ENCODE measurements at places on chromosomes 13 and 19. TPM values are rescaled to one million over a fixed set of nuclear protein-coding genes. Genes with fewer than 3 reads are reported as not detected.

DNA sequence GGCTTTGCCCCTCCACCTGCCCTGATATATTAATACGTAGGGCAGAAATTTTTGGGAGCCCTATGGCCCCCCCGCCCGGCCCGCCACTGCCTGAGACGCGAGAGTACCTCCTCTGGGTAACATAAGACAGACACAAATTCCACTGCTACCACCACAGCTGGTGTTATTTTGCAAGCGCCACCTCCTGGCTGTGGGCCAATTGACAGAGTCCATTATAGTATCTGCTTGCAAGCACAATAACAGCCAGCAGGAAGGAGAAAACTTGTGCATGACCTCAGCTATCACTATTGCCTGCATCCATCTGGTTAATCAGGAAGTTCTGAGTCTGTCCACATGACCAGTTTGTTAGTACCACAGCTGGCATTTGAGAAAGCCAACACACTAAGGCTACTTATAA is 25.3 kb upstream of the OR10H2 start:
- no peak for DNase-seq

Gene ZNF296
- 1.5 TPM for total RNA-seq

DNA sequence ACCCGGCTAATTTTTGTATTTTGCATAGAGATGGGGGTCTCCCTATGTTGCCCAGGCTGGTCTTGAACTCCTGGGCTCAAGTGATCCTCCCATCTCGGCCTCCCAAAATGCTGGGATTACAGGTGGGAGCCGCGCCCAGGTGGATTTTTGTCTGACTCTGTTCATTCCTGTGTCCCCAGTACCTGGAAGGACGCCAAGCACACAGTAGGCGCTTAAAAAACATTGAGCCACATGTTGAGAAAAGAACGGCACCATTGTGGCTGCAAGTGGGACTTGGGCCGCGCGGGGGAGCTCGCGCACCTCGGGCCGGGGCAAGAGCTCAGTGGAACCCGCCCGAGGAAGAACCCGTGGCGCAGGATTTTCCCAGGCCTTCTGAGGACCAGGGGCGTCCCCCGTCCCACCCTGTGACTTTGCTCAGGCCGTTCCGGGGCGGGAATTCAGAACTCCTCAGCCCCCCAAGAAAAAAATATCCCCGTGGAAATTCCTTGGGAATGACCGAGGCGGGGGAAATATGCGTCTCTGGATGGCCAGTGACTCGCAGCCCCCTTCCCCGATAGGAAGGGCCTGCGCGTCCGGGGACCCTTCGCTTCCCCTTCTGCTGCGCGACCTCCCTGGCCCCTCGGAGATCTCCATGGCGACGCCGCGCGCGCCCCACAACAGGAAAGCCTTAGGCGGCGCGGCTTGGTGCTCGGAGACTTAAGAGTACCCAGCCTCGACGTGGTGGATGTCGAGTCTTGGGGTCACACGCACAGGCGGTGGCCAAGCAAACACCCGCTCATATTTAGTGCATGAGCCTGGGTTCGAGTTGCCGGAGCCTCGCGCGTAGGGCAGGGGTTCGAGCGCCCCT is 1.4 kb upstream of the ICAM1 start:
- no peak for DNase-seq

- no peak for DNase-seq
These were observed 677 bp upstream of the LRCH1 start for GRCh38 chr13:46552303-46552682.

Gene PSG2
- not detected for total RNA-seq

DNA sequence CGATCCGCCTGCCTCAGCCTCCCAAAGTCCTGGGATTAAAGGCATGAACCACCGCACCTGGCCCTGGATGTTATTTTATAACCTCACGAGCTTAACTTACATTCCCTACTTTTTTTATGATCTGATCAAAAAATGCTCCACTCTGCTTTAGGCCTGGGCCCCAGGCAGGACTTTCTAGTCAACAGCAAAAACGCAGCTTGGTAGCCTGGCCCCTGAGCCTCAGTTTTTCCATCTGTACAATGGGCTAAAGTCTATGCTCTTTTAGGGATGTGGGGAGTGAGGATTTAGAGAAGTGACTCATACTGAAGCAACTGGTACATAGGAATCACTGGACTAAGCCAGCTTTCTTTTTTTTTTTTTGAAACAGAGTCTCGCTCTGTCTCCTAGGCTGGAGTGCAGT is 11.9 kb upstream of the PIK3R2 start:
- DNase-seq, result no peak

GRCh38 chr13:75934889-75935288 is 298.8 kb downstream of the LMO7 start:
- DNase-seq, result no peak

DNA sequence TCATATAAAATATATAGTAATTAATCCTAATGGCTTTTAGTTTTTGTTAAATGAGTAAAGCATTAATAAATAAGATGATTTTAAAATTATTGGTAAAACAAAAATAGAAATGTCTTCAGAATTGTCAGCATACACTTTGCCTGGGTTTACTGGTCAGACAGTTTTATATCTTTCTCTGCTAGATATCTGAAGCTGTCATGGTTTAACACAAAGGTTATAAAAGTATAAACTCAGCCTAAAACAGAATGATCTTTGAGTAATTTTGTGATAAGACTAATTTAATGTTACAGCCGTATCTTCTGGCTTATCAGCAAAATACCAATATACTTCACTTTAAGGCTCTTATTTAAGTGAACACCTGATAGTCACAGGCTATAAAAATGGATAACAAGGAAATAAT is 17.8 kb upstream of the NAA16 start:
- no peak for DNase-seq

Gene PSG1
- total RNA-seq, result not detected

GRCh38 chr13:95117092-95117491 is 184.2 kb downstream of the ABCC4 start:
- no peak for DNase-seq

Gene RFPL4A
- not detected for total RNA-seq

GRCh38 chr19:771332-771785 is 20.4 kb downstream of the MISP start:
- no peak for DNase-seq

Gene DDX39A
- 81.6 TPM for total RNA-seq

Gene SYCN
- not detected for total RNA-seq

- DNase-seq, result no peak
These were observed 29.7 kb upstream of the ZNF681 start for GRCh38 chr19:23788411-23788810.

GRCh38 chr19:18780631-18781030 is 10.5 kb downstream of the COMP start:
- no peak for DNase-seq

Gene IL11
- total RNA-seq, result not detected

GRCh38 chr19:1261798-1262622 is 7.1 kb upstream of the CIRBP start:
- DNase-seq, result peak; percentile 74

GRCh38 chr13:75704194-75704926 is 68.2 kb downstream of the LMO7 start:
- no peak for DNase-seq

GRCh38 chr13:75480671-75481175 is 1.2 kb downstream of the TBC1D4 start:
- DNase-seq, result no peak

- DNase-seq, result no peak
These were observed 515.8 kb downstream of the KLF12 start for GRCh38 chr13:73618275-73618865.

DNA sequence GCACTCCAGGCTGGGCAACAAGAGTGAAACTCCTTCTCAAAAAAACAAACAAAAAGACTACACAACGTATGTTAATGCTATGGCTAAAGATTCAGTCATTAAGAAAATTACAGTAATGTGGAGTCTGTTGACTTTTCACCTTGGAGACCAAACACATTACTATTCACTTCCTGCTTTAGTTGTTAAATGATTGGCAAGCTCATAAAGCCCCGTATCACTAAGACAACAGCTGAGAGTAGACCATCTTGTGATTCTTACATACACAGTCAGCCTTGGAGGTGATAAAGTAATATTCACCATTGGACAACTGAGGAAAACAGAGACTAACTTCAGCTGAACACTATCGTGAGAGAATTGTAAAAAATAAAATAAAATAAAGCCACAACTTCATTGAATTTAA is 86.5 kb downstream of the KCTD12 start:
- no peak for DNase-seq

Gene FRY
- 165 TPM for total RNA-seq

- peak; percentile 45 for DNase-seq
These were observed 47.4 kb upstream of the RCBTB2 start for GRCh38 chr13:48580185-48580803.

DNA sequence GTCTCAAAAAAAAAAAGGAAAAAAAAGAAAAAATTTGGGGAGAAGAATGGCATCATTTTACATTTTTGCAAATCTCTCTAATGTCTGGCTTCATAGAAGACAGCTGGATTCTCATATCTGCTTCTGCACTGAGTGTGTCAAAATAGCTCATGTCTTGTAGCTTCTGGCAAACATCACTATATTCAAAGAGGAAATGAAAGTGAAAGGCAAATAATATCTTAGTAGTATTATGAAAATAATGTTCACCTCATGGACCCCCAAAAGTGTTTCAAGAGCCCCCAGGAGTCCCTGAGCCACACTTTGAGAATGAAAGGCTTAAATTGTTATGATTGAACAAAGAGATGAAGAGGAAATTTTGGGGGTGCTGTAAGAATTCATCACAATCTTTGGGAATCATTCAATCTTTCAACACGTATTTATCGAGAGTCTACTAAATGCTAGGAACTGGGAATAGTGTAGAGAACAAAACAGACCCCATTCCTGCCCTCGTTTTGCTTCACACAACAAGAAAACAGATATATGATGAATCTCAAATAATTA is 1.2 kb upstream of the SLC6A16 start:
- no peak for DNase-seq

DNA sequence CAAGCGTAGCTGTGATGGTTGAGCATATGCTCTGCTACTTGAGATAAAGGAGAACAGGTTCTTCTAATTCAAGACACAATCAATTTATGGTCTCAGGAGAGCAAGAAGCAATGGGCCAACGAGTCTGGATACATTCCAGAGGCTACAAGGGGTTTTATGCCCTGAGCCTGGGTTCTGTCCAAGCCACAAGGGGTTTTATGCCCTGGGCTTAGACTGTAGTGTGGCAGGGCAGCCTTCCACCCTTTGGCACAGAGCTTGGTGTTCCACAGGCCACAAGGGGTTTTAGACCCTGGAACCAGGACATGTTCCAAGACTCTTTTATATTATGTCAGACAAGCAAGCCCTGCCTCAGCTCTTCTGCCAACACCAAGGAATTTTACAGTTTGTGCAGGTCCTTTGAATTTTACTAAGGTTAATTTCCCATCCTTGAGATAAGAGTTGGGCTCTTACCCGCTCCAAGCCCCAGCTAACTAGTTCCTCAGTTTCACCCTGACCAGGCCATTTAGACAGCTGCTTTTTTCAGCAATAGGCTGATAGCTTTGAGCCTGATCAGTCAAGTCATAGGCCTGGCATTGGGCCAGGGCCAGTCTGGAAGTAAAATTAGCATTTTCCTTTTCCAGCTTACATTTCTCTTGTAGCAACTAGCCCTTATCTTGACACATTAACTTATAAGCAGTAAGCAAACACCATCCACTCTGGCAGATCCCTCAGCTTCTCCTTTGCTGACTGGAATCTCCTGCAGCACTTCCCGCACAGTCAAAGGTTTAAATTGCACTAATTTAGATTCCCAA is 95.0 kb downstream of the ZNF737 start:
- DNase-seq, result no peak

Gene PEAK3
- 3.0 TPM for total RNA-seq
